ENCODE measurements at places on chromosomes 12 and 14.

GRCh38 chr12:19031032-19031431 is 98.5 kb upstream of the PLEKHA5 start:
- no peak for DNase-seq

DNA sequence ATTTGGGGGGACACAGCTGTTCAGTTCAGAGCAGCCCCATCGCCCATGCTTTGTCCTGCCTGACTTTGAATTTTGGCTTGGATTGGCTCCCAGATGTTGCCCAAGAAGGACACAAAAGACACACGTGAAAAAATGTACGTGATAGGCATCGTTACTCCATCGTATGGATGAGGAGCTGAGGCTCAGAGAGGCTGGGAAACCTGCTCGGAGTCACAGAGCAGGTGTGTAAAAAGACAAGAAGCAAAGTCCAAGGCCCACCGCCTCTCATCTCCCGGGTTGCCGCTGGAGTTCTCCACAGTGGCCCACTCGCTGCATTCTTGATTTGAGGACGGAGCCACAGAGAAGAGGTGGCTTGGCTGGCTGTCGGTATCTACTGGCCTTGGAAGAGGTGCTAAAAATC is 41.0 kb upstream of the BEGAIN start:
- DNase-seq: no peak

DNA sequence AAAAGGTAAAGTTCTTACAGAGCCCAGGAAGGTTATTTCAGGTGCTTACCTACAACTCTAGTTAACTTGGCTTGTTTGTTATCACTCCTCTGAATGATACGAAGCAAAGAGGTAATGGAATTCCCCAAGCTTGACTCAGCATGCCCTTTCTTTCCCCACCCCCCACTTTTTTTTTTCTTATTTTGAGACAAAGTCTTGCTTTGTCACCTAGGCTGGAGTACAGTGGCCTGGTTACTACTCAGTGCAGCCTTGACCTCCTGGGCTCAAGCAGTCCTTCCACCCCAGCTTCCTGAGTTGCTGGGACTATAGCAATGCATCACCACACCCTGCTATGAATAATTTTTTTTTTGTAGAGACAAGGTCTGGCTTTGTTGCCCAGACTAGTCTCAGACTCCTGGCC is 17.1 kb upstream of the YBX3 start:
- no peak for DNase-seq

DNA sequence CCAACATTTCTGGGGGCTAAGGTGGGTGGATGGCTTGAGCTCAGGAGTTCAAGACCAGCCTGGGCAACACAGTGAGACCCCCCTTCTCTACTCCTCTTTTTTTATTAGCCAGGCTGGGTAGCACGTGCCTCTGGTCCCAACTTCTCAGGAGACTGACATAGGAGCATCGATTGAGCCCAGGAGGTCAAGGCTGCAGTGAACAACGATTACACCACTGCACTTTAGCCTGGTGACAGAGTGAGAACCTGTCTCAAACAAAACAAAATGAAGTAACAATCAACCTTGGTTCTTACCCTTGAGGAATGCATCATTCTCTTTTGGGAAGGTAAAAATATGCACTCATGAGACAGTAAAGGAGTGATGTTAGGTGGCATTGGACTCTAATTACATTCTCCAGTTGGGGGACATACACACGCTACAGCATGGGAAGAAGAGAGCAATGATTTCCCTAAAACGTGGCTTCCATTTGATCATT is 3.9 kb upstream of the NIN start:
- DNase-seq: no peak

GRCh38 chr12:53940443-53941014 is 1.9 kb downstream of the HOXC13 start:
- DNase-seq: no peak

DNA sequence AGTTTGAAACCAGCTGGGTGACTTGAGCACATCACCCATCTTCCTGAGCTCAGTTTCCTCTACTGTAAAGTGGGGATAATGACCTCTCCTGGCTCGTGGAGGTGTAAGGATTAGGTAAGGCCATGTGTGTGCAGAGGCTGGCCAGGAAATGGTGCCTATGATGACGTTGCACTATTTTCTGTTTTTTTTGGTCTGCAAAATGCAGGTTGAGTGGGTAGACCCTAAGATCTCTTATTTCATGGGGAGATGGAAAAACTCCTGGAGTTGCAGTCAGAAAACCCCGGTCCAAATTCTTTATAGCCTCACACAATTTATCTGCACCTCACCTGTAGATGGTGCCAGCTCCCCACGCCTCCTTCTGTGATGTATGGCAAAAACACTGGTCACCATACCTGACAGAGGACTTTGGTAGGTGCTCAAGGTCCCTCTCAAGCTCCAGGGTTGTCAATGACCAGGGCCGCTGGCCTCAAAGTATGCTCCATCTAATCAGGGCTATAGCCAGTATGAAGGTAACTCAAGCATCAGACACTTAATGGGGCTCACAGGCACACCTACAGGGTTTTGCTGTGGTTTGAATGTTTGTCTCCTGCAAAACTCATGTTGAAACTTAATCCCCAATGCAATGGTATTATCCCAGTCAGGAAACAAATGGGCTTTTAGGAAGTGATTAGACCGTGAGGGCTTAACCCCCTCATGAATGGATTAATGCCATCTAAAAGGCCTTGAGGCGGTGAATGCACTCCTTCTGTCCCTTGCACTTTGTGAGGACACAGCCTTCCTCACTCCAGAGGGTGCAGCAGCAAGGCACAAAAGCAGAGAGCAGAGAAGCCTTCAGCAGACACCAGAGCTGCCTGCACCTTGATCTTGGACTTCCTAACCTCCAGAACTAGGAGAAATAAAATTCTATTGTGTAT is 17.6 kb downstream of the C14orf132 start:
- DNase-seq: no peak

DNA sequence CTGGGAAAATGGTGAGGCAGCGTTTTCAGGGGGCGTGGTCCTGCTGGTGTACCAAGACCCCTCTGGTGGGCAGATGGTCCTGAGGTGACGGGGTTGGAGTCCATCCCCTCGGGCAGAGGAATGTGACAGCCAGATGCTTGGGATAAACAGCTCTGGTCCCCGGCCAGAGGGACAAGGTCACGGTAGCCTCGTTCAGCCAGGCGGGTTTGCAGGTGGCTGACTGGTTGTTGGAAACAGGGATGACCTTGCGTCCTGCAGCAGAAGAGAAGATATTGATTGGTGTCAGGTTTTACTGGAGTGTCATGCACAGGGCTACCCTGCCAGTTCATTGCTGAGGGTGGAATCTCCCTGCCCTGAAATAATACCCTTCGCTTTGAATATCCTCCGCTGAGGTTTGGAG is 43.3 kb downstream of the SLC24A4 start:
- no peak for DNase-seq

GRCh38 chr12:120079411-120080400 is 36.8 kb downstream of the RAB35 start:
- no peak for DNase-seq

DNA sequence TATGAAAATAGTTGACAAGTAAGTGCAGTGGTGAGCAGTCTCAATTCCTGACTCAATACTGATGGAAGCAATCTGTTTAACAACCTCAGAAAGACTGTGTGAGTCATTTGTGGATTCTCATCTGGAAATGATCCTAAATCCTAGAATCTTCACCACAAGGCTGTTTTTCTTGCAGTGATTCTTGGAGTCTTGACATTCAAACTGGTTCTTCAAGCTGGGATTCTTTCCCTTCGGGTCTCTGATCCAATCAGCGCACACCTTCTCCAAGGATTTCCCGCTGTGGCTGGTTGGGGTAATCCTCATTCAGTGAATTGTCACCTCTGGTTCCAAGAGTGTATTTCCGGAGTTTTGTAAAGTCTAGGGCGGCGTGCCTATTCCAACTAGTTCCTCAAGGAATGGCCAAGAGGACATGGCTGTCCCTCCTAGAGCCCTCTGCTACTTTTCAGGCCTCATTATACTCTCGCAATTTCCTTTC is 37.7 kb upstream of the FOXJ2 start:
- DNase-seq: no peak

- no peak for DNase-seq
These were observed 57.0 kb downstream of the PTHLH start for GRCh38 chr12:27915536-27915935.

GRCh38 chr12:74066476-74066875 is 471.2 kb upstream of the ATXN7L3B start:
- DNase-seq: no peak

- DNase-seq: no peak
These were observed 1.4 kb downstream of the JPH4 start for GRCh38 chr14:23577004-23577681.

DNA sequence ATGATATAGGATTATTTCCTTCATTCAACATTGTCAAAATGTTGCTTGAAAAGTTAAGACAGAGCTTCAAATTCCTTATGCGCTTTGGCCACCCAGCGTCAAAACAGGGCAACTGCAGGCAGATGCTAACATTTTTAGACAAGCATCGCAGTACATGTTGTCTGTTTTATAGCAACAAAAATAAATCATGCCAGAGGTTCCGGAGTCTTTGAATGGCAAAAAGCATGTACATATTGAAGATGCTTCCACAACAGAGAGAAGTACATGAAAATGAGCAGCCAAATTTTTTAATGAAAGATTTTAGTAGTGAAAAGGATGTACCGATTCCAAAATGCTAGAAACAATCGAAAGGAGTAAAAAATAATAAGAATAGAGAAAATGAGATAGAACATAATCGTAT is 49.8 kb upstream of the USP15 start:
- peak; percentile 48 for DNase-seq

- no peak for DNase-seq
These were observed 269.0 kb upstream of the G2E3 start for GRCh38 chr14:30290001-30290400.

GRCh38 chr12:33676866-33677265 is 237.2 kb upstream of the SYT10 start:
- no peak for DNase-seq

DNA sequence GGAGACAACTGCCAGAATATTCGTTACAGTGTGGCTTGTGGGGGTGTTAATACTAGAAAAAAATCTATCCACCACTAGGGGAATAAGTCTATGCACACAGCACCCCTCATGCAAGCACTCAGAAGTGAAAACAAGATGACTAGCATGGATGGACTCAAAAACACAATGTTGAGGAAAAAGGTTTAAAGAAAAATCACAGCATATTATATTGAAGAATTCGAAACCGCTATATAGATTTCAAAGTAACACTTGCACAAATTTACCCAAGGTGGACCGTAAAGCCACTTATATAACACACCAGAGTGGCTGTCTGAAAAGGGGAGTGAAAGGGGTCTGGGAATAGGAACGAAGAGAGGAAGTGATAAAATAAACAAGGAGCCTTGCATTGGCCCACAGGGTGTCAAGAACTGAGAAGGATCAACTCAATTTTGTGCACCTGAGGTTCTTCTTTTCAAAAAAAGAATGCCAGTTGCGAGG is 544 bp downstream of the ABCD4 start:
- peak; percentile 64 for DNase-seq

Data from CD4-positive, alpha-beta T cell treated with Interleukin-21 for 1 hour (primary cell).